ENCODE measurements at places on chromosomes 7 and 10. TPM values are rescaled to one million over a fixed set of nuclear protein-coding genes. Genes with fewer than 3 reads are reported as not detected.
A peak's percentile ranks its signal among the peaks of the same experiment; 100 is the strongest.

- DNase-seq, result no peak
These were observed 8.4 kb downstream of the THAP5 start for GRCh38 chr7:108561047-108561619.

- DNase-seq, result peak; percentile 34
These were observed 50.2 kb downstream of the APBB1IP start for GRCh38 chr10:26488344-26488743.

GRCh38 chr7:64651203-64651602 lies 14.7 kb upstream of the ZNF107 start:
- DNase-seq, result no peak

DNA sequence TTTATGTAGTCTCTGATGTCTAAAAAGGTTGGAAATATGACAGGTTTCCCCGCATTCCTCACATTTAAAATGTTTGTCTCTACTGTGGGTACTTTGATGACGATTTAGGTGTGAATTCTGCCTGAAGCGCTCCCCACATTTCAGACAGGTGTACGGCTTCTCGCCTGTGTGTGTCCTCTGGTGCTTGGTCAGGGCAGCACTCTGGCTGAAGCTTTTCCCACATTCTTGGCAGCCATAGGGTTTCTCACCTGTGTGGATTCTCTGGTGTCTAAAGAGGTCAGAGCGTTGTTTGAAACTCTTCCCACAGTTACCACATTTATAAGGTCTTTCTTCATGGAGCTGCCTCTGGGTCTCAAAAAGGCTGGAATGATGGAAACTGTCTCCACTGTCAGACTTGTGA lies 6.3 kb downstream of the ZNF394 start:
- DNase-seq, result no peak

- no peak for DNase-seq
These were observed 145.3 kb downstream of the BTAF1 start for GRCh38 chr10:92068900-92069299.

DNA sequence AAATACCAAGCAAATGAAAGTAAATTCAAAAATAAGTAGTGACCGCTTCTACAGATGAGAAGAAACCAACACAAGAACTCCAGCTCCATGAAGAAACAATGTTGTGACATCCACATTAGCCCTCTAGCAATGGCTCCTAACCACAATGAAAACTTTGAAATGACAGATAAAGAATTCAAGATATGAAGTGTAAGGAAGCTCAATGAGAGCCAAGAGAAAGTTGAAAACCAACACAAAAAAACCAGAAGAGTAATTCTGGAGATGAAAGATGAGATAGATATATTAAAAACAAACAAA lies 68.2 kb upstream of the DDC start:
- DNase-seq, result no peak

GRCh38 chr10:124763267-124763666 lies 19.1 kb upstream of the FAM53B start:
- DNase-seq, result no peak

GRCh38 chr7:20340839-20341238 lies 10.1 kb downstream of the ITGB8 start:
- no peak for DNase-seq

DNA sequence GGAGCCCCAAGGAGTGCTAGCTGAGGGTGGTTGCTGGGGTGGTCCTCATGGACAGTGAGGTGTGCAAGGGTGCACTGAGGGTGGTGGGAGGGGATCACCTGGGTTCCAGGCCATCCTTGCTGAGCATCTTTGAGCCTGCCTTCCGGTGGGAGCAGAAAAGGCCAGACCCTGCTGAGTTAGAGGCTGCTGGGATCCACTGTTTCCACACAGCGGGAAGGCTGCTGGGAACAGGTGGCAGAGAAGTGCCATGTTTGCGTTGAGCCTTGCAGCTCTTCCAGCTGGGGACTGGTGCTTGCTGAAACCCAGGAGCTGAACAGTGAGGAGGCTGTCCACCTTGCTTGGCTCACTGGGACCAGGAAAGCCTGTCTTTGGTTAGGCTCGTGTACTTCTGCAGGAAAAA lies 34.9 kb downstream of the PRF1 start:
- DNase-seq, result no peak

- peak; percentile 92 for DNase-seq
These were observed at the start of gene DEPP1 for GRCh38 chr10:44978570-44979280. DEPP1 (minus strand) TSS chr10:44978809; CDS start chr10:44978030, 779 bp downstream.

DNA sequence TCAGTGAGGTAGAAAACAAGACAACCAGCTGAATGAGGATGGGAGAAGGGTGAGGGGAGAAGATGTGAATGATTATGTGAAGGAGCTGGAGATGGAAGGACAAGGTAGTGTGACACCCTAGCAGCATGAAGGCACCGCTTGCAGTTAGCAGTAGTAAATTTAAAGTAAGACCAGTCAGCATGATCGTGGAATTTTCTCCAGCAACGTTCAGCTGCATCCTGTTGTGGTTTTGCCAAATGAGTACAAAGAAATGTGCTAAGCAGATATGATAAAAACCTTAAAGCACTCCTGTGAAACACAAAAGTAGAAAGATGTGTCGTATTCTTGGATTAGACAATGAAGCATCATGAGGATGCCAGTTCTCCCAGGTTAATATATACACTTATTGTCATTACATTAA lies 34.1 kb upstream of the IFRD1 start:
- no peak for DNase-seq

- DNase-seq, result peak; percentile 97
These were observed 112.3 kb downstream of the JCAD start for GRCh38 chr10:29946953-29947700.

DNA sequence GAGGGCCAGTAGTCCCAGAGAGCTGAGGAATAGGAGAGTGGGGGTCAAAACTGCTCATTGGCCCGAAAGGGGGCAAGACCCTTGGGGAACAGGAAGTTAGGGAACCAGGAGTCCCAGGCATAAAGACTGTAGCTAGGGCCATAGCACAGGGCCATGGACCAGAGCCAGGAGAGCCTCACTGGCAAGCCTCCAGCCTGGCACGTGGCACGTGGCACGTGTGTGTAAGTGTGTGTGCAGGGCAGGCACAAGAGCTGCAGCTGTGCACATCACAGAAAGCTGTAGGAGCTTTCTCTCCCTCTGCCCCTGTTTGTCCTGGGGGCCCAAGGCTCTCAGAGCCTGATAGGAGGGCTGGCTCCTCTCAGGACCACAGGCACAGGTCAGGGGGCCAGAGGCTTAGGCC lies 47.8 kb upstream of the SLF2 start:
- DNase-seq, result no peak

DNA sequence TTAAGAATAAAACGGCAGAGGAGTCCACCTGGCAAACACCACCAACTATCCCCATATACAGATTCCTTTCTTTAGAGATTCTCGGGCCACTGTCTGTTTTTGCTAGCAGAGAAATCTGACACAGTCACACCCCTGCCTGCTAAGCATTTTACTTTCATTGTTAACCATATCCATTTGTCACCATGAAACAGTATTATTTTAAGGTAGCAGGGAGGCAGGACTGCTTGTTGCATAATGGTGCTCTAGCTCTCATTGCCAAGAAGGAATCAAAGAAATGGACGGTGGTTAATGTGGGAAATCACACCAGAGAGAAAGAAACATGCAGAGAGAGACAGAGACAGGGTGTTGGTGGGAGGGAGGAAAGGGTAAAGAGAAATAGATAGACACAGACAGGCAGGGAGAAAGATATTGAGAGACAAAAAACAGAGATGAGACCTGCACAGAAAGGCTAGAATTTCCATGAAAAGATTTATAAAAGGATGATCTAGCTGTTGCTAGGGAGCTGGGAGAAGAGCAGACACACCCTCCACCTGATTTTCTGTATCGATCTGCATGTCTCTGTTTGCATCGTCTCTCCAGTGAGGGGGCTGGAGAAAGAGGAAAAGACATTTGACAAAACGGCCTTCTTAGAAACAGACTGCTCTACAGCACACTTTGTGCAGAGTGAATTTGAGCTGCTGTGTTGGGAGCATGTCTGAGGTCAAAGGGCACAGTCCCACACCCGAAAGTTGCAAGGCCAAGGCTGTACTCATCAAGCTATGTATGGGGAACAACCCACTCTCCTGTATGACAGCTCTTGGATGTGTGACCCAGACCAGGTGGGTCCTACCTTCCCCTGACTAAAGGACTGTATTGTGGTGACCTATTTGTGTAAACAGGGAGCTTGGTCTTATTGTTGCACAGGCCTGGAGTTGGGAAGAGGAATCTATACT lies 303.1 kb downstream of the FZD1 start:
- no peak for DNase-seq

DNA sequence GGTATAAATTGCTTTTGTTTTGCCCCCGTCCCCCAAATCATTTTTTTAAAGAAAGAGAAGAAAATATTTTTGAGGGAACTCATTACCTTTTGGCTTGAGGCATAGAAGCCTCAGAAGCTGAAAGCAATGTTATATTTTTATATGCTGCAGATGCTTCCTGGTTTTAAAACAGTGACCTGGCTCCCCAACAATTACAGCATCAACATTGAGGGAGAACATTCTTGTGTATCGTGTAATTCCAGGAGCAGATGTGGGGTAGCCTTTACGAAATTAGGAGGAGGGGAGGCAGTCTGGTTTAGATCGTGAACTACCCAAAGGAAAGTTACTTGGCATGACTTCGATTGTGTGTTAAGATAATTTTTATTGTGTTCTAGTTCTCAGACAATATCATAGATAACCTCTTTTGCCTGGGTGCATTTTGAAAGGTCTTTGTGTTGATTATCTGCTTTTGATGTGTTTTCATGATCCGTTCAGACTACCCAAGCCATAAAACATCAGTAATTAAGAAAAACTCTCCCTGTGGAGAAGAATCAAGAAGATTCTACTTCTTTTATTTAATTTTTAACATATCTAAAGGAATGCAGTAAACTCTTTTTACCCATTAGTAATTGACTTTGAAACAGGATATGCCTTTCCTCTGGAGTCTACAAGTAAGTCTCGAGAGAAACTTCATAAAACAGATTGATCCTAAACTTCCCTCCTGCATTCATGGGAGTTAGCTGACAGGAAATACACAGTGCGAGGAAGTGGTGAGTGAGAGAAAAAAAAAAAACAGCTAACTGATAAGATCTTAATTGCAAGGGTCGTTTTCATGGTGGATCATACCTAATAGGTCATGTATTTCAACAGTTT lies 141.4 kb downstream of the KIAA1217 start:
- no peak for DNase-seq

GRCh38 chr7:100358027-100358856 lies at the start of gene PILRB:
PILRB (plus strand) TSS chr7:100358117; CDS start chr7:100358303, 186 bp downstream.
- no peak for DNase-seq

- no peak for DNase-seq
These were observed 70.2 kb downstream of the DNAJB6 start for GRCh38 chr7:157406971-157407370.

GRCh38 chr10:77594471-77594783 lies 43.2 kb downstream of the KCNMA1 start:
- DNase-seq, result no peak

GRCh38 chr7:135075716-135076115 lies 72.2 kb upstream of the TMEM140 start:
- DNase-seq, result no peak

STEAP1 gene
- 6.9 TPM for total RNA-seq

DNA sequence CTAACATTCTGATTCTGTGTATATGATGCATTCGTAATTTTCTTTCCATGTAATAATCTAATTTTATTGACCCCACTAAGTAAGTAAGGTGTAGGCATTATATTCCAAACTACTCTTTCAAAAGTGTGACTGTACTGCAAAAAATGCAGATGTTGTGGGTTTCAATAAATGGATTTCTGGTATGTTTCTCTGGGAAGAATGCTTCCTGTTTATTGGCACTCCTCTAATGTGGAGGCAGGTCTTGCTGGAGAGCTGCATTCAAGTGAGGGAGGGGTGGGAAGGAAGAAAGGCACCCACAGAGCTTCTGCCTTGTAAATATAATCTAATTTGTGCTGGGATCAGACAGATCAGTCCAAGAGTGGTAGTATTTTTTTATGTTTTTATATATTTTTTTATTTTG lies 23.9 kb downstream of the ST7 start:
- DNase-seq, result no peak

PDGFA gene
- 92.4 TPM for total RNA-seq

- DNase-seq, result no peak
These were observed 25.2 kb downstream of the TRIM8 start for GRCh38 chr10:102669206-102670064.

DNA sequence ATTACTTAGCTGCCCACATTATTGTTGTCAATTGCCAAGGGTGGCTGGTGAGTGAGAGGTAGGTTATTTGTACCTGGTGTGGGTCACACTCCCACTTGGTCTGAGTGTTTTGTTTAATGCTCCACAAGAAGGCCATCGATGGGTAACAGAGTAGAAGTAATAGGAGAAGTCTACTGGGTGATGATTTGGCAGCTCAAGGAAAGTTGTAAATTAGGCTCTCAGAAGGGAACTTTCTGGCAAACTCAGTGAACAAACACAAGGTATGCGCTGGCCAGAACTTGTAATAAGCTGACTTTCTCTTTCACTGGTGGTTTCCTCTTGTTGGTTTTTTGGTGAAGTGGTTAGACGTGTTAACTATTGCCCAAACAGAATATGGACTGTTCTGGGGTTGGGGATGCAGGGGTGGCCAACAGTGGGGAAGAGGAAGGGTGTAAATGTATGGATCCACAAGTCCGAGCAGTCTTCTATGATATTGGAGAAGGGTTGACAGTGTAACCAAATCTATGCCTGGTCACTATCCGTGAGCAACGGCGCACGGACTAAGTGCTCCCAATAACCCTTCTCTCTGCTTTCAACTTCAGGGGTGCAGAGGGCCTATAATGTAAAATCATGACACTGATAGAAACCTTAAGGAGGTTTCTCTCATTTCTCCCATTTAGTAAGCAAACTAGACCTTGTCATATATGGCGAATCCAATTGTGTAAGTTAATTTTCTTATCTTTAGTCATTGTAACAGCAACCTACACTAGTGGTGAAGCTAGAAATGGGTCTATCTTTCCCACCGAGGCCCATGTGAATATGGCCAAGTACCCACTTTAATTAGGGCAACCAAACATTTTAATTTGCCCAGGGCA lies 212.8 kb downstream of the PTEN start:
- DNase-seq, result no peak

GRCh38 chr7:128108641-128109423 lies 77.6 kb upstream of the LRRC4 start:
- DNase-seq, result no peak

BTBD16 gene
- 2.0 TPM for total RNA-seq

GRCh38 chr10:58665361-58665760 lies 152.7 kb downstream of the BICC1 start:
- DNase-seq, result no peak

ERVW-1 gene
- total RNA-seq, result not detected

Data from kidney epithelial cell (primary cell).